OCI-M1 (cell line): ENCODE measurements at places on chromosomes 2 and 18.
A peak's percentile ranks its signal among the peaks of the same experiment; 100 is the strongest.

DNA sequence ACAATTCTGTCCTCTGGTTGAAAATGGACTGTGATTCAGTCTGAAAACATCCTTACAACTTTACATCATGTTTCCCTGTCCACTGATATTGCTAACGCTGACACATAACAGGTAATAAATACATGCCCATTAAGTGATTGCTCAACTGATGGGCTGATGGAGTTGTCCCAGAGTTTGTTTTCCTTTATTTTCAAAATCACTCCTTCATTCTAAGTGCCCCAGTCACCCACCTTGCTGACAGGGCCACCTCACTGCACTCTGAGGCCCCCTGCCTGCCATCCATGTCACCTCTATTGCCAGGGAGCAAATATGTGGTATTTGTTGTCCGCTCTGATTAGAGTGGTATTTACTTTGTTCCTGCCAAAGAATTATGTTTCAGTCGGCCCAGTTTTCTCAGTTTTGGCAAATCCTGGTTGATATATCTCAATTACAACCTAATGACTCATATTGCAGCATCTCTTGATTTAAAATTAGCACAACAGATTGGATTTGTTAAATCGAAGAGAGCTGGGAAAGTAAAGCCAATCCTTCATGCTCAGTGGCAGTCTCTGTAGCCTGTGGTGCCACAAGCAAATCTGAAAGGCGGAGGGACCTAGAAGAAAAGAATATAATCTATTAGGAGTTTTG lies 105.1 kb downstream of the RDH14 start:
- DNase-seq: no peak

DNA sequence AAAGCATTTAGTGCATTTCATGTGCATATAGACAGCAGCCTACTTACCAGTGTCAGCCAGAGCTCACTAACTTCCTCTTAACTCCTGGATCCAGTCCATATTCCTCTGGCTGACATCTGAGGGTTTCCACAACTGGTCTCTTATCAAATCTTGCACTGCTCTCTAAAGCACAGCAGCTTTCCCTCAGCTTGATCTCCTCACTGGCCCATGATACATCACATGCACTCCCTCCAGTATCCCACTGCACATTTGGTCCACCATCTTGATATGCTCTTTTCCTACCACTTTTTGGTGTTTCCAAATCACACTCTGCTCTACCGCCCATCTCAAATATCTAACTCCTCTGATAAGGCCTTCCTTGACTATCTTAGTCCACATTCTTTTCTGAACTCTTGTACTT lies 105.0 kb upstream of the ZFP36L2 start:
- peak; percentile 97 for DNase-seq

DNA sequence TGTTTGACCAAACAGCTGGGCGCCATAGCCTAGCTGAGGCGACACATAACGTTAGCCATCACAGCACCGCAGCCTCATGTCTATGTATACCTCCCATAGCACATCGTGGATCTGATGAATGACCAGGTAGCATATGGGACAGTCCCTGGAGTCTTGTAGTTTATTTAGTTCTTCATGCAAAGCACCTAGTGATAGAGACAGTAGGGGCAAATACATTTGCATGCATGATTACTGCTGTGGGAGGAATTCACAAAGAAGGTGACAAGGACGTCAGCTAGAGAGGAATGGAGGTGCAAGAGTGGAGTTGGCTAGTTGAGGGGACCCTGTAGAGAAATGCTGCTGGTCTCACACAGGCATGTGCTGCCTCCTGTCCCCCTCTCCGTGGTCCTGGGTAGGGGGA lies 478.9 kb upstream of the HS6ST1 start:
- no peak for DNase-seq

- DNase-seq: no peak
These were observed 269.6 kb downstream of the ARHGAP15 start for GRCh38 chr2:143398781-143399180.

DNA sequence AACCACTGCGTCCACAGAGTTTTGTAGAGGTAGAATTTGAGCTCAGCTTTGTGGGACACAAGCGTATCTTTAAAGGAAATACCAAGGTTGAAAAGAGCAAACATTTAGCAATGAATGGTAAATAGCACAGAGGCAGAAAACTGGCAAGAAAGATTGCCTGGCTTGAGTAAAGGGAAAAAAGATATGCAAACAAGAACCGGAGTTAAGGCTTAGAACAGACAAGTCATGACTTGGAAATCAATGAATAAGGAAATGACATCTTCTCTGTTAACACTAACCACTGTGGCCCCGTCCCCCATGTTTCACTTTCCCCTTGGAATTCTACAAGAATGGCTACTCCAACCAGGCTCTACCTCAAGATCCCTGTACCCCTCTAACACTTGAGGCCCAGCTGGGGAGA lies 3.8 kb downstream of the STAM2 start:
- DNase-seq: no peak
